ENCODE measurements at places on chromosomes 3 and 15. TPM values are rescaled to one million over a fixed set of nuclear protein-coding genes. Genes with fewer than 3 reads are reported as not detected.

SKOR1 gene
- 0.11 TPM for total RNA-seq

SAMD7 gene
- total RNA-seq, result not detected

ATP10A gene
- 2.1 TPM for total RNA-seq

PCBP4 gene
- total RNA-seq, result 30.6 TPM

ABI3BP gene
- 0.39 TPM for total RNA-seq

ZNF385D gene
- total RNA-seq, result 9.0 TPM

CX3CR1 gene
- 0.37 TPM for total RNA-seq

SCG5 gene
- 14.2 TPM for total RNA-seq

ZNF80 gene
- total RNA-seq, result not detected

VIPR1 gene
- 7.1 TPM for total RNA-seq

HRG gene
- 0.11 TPM for total RNA-seq

SQOR gene
- total RNA-seq, result 0.69 TPM

PLSCR5 gene
- total RNA-seq, result not detected

- H3K27ac ChIP-seq, result peak overlapping the region; percentile 86
- H3K36me3 ChIP-seq, result no peaks in the 10 kb centered on the region
- no peak for DNase-seq
These were observed 406 bp upstream of the RASA2 start for GRCh38 chr3:141486496-141486745.

GRCh38 chr15:38470816-38471215, 16.9 kb downstream of the FAM98B start:
- no peak overlapping the region for H3K4me3 ChIP-seq
- H3K4me1 ChIP-seq, result no peaks in the 10 kb centered on the region
- peaks cover 30% of the 10 kb centered on the region for H3K36me3 ChIP-seq
- H3K27me3 ChIP-seq, result no peaks in the 10 kb centered on the region

GRCh38 chr15:96346409-96346970, 16.0 kb downstream of the NR2F2 start:
- DNase-seq, result no peak
- peaks cover 84% of the 10 kb centered on the region for H3K4me1 ChIP-seq
- peak overlapping the region; percentile 81 for H3K4me3 ChIP-seq
- no peaks in the 10 kb centered on the region for H3K36me3 ChIP-seq

DNA sequence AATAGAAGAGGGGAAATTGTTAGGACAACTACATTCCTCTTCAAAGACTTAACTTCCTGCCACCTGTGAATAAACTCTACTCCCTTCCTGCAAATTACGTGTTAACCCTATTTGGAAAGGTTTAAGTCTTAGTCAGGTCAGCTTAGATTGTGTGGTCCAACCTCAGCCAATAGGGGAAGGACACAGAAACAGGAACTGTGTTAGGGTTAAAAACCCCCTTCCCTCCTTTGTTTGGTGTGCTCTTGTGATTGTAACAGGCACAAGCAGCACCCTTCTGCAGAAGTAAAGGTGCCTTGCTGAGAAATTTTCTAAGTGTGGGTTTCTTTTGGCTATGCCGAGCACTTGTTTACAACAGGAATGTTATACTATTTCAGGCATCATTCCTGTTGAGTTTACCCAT, 45.0 kb upstream of the FSTL1 start:
- no peak overlapping the region for H3K4me3 ChIP-seq
- no peak overlapping the region for H3K27ac ChIP-seq
- H3K27me3 ChIP-seq, result no peaks in the 10 kb centered on the region
- peaks cover 42% of the 10 kb centered on the region for H3K4me1 ChIP-seq
- peaks cover 20% of the 10 kb centered on the region for H3K36me3 ChIP-seq
- no peak for DNase-seq

DNA sequence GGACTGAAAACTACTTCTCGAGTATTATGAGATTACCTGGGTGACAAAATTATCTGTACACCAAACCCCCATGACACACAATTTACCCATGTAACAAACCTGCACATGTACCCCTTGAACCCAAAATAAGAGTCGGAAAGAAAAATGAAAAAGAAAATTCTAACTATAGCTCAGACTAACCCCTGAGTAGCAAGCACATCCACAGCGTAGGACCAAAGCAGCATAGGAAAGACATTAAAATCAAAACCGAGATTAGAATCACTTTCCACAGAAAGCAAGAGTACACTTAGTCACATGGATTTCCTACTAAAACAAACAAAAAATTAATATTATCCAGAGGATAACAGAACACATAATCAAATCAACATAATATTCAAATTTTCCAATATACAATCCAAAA, 6.3 kb upstream of the PIK3CA start:
- H3K36me3 ChIP-seq, result no peaks in the 10 kb centered on the region
- H3K27me3 ChIP-seq, result no peaks in the 10 kb centered on the region
- H3K27ac ChIP-seq, result no peak overlapping the region

- H3K27ac ChIP-seq, result no peak overlapping the region
- H3K36me3 ChIP-seq, result peaks cover 11% of the 10 kb centered on the region
- no peak for DNase-seq
- no peak overlapping the region for H3K4me3 ChIP-seq
- H3K4me1 ChIP-seq, result peaks cover 32% of the 10 kb centered on the region
These were observed 309.0 kb upstream of the MDFIC2 start for GRCh38 chr3:70621451-70621850.

DNA sequence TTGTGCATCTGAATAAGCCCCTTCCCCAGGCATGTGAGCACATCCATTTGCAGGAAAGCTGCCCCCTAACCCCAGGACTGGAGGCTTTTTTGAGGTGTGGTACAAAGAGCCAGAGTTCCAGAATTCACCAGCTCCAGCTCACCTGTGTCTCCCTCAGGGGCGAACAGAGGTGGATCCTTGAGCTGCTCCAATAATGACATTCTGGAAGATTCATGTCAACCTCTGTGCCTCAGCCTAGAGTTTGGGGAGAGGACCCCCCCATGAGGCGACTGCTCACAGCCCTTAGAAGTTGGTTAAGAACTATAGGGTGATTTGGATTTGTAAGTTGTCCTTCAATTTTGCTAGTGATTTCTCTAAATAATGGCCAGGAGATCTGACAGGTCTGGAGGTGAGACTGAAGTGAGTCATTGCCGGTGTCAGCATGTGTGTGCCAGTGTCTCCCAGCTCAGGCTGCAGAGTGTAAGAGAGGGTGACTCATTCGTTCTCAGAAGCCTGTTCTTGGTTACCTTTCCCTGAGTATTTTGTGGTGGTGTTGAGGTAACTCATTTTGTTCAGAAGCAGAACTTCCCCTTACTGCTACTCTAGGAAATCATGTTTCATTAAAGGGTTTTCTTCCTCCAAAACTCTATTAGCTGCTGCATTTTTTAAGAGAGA, 136.9 kb upstream of the TOPAZ1 start:
- no peaks in the 10 kb centered on the region for H3K36me3 ChIP-seq
- H3K4me3 ChIP-seq, result no peak overlapping the region
- peaks cover 19% of the 10 kb centered on the region for H3K4me1 ChIP-seq
- H3K27ac ChIP-seq, result no peak overlapping the region

- H3K4me1 ChIP-seq, result peaks cover 62% of the 10 kb centered on the region
- H3K36me3 ChIP-seq, result no peaks in the 10 kb centered on the region
- no peak overlapping the region for H3K4me3 ChIP-seq
- H3K27me3 ChIP-seq, result no peaks in the 10 kb centered on the region
- peak overlapping the region; percentile 75 for H3K27ac ChIP-seq
These were observed 17.2 kb upstream of the B4GALT4 start for GRCh38 chr3:119257654-119258410.

DNA sequence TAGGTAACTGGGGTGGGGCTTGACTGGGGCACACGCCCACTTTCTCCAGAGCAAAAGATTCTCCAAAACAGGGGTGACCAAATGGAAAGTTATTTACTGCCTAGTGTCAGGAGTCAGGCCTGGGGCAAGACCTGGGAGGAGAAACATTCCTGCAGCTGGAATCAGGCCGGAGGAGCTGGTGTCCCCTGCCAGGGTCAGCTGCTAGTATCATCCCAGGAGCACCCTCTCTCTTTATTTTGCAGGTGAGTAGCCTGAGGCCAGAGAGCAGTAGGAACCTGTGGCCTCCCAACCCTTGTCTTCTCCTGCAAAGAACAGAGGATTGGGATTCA, 32.9 kb downstream of the DNAJB8 start:
- H3K4me3 ChIP-seq, result peak overlapping the region; percentile 56
- peak overlapping the region; percentile 44 for H3K27ac ChIP-seq
- no peak for DNase-seq
- no peaks in the 10 kb centered on the region for H3K36me3 ChIP-seq

DNA sequence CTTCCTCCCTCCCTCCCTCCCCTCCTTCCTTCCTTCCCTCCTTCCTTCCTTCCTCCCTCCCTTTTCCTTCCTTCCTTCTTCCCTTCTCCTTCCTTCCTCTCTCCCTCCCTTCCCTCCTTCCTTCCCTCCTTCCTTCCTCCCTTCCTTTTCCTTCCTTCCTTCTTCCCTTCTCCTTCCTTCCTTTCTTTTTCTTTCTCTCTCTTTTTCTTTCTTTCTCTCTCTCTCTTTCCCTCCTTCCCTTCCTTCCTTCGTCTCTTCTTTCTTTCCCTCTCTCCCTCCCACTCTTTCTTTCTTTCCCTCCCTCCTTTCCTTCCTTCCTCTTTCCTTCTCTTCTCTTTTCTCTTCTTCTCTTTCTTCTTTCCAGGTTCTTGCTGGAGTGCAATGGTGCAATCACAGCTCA, 1.9 kb upstream of the ZNF662 start:
- peaks cover 6% of the 10 kb centered on the region for H3K27me3 ChIP-seq
- peaks cover 20% of the 10 kb centered on the region for H3K4me1 ChIP-seq
- DNase-seq, result no peak
- H3K27ac ChIP-seq, result no peak overlapping the region
- peaks cover 4% of the 10 kb centered on the region for H3K36me3 ChIP-seq
- no peak overlapping the region for H3K4me3 ChIP-seq

- H3K27ac ChIP-seq, result no peak overlapping the region
- no peak overlapping the region for H3K4me3 ChIP-seq
- no peaks in the 10 kb centered on the region for H3K27me3 ChIP-seq
- H3K4me1 ChIP-seq, result no peaks in the 10 kb centered on the region
- no peak for DNase-seq
- peaks cover 12% of the 10 kb centered on the region for H3K36me3 ChIP-seq
These were observed 61.3 kb downstream of the CRYBG3 start for GRCh38 chr3:97882975-97883598.

GRCh38 chr3:169811631-169812331, 889 bp upstream of the LRRIQ4 start:
- no peak overlapping the region for H3K27ac ChIP-seq
- DNase-seq, result no peak
- peaks cover 45% of the 10 kb centered on the region for H3K27me3 ChIP-seq
- H3K4me1 ChIP-seq, result peaks cover 34% of the 10 kb centered on the region
- H3K4me3 ChIP-seq, result peak overlapping the region; percentile 75
- H3K36me3 ChIP-seq, result peaks cover 11% of the 10 kb centered on the region

DNA sequence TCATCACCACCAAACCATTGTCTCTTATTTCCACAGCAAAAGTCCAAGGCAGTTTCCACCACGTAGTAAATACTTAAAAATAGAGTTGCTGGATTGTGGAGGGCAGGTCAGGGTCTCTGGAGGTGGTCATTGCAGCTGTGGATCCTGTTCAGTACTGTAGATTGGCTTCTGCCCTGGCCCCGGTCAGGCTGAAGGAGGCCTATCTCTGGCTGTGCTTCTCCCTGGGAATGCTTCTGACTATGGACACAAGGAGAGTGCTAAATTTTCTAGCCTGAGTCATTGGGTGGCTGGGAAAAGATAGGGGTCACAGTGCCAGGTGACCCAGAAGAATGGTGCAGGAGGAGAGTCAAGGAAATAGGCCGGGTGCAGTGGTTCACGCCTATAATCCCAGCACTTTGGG, 26.3 kb upstream of the GMPPB start:
- H3K27ac ChIP-seq, result peak overlapping the region; percentile 51
- no peak for DNase-seq
- H3K4me3 ChIP-seq, result no peak overlapping the region
- H3K27me3 ChIP-seq, result no peaks in the 10 kb centered on the region

GRCh38 chr3:24662449-24663345, 168.0 kb upstream of the THRB start:
- no peak for DNase-seq
- no peaks in the 10 kb centered on the region for H3K36me3 ChIP-seq
- no peak overlapping the region for H3K27ac ChIP-seq
- H3K4me1 ChIP-seq, result no peaks in the 10 kb centered on the region
- no peaks in the 10 kb centered on the region for H3K27me3 ChIP-seq
- H3K4me3 ChIP-seq, result no peak overlapping the region

GRCh38 chr3:132034486-132035464, at the start of gene CPNE4:
TSS of gene CPNE4 (minus strand) at chr3:132035014.
- peak within 1 kb of the TSS; percentile 64 for H3K27ac ChIP-seq
- peaks cover 11% of the 10 kb centered on the region for H3K4me1 ChIP-seq
- H3K27me3 ChIP-seq, result peaks cover 42% of the 10 kb centered on the region
- peak; percentile 97 for DNase-seq

DNA sequence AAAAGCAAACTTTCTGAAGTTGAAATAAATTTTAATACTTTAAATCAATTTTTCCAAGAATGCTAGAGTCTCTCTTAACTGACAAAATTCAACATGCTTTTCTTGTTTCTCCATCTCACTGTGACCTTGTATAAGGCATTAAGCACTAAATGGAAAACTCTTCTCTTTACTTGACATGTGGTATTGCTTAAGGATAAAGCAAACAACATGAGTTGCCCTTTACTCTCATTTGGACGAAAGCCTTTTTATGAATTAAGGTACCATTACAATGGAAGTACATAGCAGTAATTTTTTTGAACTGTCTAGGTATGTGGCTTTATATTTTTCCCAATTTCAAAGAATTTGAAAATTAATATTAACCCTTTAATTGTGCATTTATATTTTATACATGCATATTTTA, 1.4 kb downstream of the STRIT1 start:
- no peak for DNase-seq
- peaks cover 11% of the 10 kb centered on the region for H3K36me3 ChIP-seq
- peaks cover 11% of the 10 kb centered on the region for H3K4me1 ChIP-seq
- H3K27me3 ChIP-seq, result no peaks in the 10 kb centered on the region
- H3K4me3 ChIP-seq, result no peak overlapping the region
- no peak overlapping the region for H3K27ac ChIP-seq

GRCh38 chr3:69324362-69325025, 61.4 kb downstream of the FRMD4B start:
- no peak overlapping the region for H3K27ac ChIP-seq
- H3K27me3 ChIP-seq, result no peaks in the 10 kb centered on the region
- peaks cover 18% of the 10 kb centered on the region for H3K4me1 ChIP-seq
- no peak overlapping the region for H3K4me3 ChIP-seq
- no peaks in the 10 kb centered on the region for H3K36me3 ChIP-seq

DNA sequence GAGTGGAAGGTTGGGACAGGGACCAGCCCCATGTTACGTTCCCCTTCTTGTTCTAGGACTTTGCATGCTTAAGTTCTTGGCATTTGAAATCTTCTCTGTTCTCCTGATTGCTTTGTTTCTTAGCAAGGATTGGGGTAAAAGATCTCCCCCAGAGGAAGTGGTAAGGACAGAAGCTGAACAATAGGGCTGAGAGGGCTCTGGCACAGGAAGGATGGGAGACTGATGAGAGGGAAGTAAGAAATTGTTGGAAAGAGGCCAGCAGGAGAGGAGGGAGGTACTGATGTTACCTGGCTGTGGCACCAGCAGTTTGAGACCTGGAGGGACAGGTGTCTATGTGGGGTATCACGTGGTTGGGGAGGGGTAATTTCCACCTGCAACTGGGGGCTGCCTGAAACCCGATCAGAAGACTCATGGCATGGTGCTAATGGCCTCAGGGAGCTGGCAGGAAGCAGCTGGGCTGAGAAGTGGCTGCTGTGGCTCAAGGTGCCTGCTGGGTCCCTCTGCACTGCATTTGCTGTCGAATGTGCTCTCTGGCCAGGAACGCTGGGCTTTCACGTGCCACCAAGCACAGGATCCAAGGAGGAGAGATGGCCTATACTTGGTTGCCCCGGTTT, 108.4 kb downstream of the LSM3 start:
- H3K27ac ChIP-seq, result no peak overlapping the region
- DNase-seq, result no peak
- no peaks in the 10 kb centered on the region for H3K36me3 ChIP-seq
- peaks cover 68% of the 10 kb centered on the region for H3K4me1 ChIP-seq
- peaks cover 7% of the 10 kb centered on the region for H3K27me3 ChIP-seq

All from WTC11 (cell line).